ENCODE measurements at places on chromosomes 1 and 21. TPM values are rescaled to one million over a fixed set of nuclear protein-coding genes. Genes with fewer than 3 reads are reported as not detected.

Gene IVL
- not detected for polyA plus RNA-seq

GRCh38 chr21:39136711-39137110, 46.5 kb downstream of the PSMG1 start:
- no peak for DNase-seq

GRCh38 chr1:51328279-51328678, 2.1 kb downstream of the TTC39A start:
- no peak for DNase-seq

DNA sequence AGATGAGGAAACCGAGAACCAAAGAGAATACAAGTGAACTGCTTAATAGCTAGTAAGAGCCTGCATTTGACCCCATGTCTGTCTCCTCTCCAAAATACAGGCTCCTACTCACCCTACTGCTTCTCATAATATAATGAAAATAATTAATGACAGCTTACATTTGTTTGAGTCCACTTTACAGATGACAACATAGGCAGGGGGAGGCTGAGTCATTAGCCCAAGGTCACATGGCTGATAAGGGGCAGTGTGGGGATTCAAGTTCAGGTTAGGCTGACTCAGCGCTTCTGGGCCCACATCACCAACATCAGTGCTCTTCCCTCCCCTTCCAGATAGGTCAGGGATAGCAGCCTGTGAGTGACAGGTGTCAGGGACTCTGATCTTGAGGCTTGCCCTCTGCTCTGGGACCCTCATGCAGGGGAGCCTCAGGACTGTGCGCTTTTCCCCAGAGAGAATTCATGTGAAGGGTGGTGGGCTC, 16.2 kb downstream of the AZIN2 start:
- no peak for DNase-seq

- no peak for DNase-seq
Observed at GRCh38 chr1:246280551-246280950, 226.5 kb downstream of the SMYD3 start.

DNA sequence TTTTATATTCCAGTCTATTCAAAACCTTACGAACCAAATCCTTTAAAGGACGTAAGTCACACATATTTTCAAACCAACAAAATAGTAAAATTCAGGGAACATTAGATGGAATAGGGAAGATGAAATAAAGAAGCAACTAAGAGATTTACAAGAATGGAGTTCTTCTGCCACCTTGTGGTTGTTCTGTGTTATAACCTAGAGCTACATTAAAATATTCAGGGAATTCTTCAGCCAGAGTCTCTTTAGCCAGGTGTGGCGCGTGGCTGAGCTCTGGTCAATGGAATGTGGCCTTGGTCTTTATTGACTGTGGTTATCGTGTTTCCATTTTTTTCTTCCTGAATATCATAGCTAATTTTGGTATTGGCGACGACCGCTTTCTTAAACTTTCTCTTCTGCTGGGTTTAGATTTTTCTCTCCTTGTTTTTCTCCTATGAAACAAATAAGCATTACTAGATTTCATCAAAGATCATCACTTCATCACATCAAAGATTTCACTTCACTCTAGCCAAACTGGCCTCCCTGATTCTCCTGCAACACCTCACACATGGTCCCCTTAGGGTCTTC, 221.3 kb downstream of the MRPL39 start:
- no peak for DNase-seq

DNA sequence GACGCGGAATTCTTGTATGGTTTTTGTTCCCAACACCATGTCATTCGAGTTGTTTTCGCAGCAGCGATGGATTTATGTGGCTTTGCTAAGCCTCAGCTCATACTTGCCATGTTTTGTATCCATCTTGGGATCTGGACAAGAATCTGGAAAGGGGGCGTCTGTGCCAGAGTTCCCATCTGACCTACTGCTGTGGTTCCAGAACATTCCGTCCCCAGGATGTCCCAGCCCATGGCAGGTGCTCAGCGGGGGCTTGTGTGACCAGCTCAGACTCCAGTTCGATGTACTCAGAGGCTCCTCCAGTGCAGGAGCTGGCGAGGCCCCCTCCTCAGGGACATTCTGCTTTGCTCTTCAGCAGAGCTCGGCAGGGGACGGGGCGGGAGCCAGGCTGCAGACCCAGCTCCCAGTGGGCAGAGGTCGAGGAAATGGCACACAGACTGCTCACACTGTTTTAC, 24.0 kb upstream of the ADARB1 start:
- DNase-seq = no peak

DNA sequence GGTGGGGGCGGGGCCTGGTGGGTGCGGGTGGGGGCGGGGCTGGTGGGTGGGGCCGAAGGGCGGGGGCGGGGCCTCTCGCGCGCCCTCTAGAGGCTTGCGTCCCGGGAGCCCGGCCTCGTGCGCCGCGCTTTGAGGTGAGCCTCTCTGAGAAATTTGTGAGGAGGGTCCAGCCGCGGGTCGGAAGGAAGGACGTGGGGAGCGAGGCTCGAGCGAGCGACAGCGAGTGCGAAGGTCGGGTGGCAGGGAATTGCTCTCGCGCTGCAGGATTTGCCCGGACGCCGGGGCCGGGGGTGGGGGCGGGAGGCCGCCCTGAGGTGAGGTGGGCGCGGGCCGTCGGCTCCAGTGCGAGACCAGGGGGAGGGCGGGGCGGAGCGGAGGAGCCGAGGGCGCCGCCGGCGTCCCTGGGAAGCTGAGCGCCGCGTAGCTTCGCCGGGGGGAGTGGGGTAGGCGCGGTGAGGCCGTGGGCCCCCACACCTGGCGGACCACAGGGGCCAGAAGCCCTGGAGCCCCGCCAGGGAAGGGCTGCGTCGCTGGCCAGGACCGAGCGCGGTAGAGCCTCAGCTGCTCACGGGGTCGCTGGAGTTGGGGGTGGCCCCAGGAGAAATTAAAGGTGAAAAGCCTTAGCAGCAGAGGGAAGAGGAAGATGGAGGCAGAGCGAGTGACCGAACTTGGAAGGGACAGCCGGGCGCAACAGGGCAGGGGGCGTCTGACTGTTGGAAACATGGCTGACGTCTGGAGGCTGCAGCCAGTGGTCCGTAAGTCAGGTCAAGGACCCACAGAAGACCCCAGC, 754 bp upstream of the LSS start:
- no peak for DNase-seq

GRCh38 chr21:23522751-23523150, 2084.5 kb downstream of the MRPL39 start:
- no peak for DNase-seq

- DNase-seq = no peak
Observed at GRCh38 chr1:180353945-180354344, 123.9 kb downstream of the LHX4 start.

DNA sequence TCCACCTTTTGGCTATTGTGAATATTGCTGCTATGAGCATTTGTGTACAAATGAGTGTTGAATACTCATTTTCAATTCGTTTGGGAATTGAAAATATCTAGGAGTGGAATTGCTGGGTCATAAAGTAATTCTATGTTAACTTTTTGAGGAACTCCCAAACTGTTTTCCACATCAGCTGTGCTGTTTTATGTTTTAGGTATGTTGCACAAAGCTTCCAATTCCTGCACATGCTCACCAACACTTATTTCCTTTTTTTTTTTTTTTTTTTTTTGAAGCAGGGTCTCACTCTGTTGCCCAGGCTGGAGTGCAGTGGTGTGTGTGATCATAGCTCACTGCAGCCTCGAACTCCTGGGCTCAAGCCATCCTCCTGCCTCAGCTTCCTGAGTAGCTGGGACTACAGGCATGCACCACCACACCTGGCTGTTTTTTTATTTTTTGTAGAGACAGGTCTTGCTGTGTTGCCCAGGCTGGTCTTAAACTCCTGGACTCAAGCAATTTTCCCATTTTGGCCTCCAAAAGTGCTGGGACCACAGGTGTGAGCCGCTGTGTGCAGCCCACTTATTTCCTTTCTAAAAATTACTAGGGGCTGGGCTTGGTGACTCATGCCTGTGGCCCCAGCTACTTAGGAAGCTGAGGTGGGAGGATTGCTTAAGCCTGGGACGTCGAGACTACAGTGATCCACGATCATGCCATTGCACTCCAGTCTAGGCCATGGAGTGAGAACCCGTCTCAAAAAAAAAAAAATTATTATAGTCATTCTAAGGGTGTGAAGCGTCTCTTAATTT, 33.4 kb downstream of the TMCC2 start:
- no peak for DNase-seq

DNA sequence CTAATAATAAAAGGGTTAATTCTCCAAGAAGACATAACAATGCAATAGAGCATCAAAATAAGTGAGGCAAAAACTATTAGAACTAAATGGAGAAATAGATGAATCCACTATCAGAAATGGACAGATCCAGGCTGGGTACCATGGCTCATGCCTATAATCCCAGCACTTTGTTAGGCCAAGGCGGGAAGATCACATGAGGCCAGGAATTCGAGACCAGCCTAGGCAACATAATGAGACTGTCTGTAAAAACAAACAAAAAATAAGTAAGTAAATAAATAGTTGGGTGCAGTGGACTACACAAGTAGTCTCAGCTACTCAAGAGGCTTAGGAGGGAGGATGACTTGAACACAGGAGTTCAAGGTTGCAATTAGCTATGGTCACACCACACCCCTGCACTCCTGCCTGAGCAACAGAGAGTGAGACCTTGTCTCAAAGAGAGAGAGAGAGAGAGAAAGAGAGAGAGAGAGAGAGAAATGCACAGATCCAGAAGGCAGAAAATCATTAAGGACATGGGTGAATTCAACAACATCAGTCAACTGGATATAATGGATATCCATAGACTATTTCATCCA, 12.3 kb downstream of the FRRS1 start:
- DNase-seq = no peak

Data from naive thymus-derived CD8-positive, alpha-beta T cell (primary cell).